ENCODE measurements at places on chromosomes 12 and 14.

- no peak for DNase-seq
These were observed 953.3 kb downstream of the TRHDE start for GRCh38 chr12:73225371-73225937.

DNA sequence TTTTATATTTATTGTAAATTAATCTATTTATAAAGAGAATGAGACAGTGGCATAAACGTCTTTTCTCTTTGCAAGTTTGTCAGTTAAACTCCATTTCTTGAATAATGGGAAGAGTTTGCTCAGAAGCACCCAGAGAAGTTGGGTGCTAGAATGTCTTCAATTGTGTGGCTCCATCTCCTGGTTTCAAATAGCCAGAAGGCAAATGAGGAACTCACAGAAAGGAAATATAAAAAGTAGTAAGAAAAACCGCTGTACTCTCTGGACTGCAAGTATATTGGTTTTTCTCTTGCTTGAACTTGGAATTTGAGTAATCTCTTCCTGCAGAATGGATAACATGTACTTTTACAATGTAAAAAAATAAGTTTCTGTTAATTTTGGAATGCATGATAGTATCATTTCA lies 217.5 kb downstream of the DPY19L2 start:
- no peak for DNase-seq

- no peak for DNase-seq
These were observed 104.5 kb downstream of the TGFB3 start for GRCh38 chr14:75877292-75877691.

DNA sequence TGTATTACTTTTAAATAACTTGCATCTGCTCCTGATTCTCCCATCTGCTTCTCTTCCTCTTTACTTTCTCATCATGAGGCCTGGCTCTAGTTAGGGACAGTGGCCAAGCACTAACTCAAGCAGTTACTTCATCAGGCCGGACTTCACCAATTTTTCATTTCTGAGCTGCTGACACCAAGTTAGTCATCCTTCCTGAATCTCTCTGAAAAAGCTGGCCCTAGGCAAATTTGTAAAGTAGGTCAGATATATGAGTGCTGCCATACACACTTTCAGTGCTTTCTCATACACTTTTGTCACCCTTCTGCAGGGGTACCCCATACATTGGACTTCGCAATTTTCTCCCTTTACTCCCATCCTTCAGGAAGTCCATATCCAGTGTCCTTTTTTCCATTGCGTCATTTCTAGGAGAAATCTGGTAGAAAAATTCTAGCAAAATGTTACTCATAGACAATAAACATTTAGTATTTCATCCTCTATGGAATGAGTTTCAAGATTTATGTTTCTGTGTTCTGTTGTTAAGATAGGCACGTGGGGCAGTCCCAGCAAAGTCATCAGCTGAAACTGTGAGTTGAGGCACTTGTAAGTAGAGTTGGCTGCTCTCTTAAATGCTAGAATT lies 276.8 kb upstream of the TMPO start:
- no peak for DNase-seq

- DNase-seq, result no peak
These were observed 49.2 kb downstream of the FGD4 start for GRCh38 chr12:32448586-32448985.

GRCh38 chr12:3598896-3599860 lies 108.2 kb downstream of the PRMT8 start:
- no peak for DNase-seq

GRCh38 chr12:94175763-94176668 lies 27.6 kb downstream of the PLXNC1 start:
- peak; percentile 37 for DNase-seq

GRCh38 chr12:107134558-107134957 lies 41.2 kb upstream of the CRY1 start:
- peak; percentile 24 for DNase-seq

DNA sequence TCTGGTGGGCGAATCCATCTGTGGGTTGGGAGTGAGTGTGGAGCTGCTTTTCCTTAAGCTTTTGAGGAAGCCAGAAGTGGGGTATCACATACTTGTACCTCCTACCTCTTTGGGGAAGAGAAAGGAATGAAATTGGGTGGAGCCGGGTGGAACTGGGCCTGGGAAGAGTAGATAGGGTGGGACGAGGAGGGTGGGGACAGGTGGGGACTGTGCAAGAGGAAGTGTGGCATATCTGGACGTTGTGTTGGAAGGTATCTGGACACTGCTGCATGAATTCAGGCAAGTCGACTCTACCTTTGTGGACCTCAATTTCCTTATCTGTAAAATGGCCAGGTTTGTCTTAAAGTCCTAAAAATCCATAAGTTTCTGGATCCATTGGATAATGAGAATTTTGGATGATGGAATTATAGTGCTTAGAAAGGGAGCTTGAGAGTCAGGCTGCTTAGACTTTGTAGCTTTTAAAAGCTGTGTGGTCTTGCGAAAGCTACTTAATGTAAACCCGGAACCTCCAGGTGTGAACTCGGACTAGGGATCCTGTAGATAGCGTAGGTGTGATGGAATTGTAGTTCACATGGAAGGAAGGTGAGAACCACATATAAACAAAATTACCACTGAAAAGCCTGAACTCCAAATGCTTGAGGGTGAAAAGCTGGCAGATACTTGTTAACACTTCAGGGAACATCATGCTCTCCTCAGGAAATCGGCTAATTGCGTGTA lies 2.1 kb downstream of the VRTN start:
- no peak for DNase-seq

DNA sequence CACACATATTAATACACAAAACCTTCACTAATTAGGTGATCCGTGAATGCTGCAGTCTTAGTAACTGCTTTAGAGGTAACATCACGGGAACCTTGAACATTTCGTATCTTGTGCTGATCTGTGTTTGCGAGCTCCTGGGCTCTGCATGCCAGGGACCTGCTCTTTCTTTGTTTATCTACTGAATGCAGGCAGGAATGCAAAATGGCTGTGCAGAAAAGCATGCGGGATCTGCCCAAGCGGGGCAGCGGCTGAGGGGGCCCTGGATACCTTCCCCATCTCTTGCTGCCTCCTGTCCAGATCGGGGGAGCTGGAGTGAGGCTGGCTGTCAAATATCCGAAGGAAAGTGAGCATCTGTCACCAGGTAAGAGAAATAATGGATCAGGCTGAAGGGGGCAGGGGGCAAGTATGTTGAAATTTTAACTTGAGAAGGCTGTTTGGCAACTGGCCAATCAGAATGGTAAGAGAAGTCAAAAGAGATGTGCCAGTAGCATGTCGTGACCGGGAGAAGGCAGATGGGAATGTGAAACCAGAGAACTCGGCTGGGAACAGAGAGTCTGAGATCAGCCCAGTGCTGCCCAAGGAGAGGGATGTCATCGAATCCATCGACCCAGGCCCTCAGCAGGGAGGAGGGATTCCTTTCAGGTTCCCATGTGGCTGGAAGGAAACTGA lies 191.4 kb downstream of the TTC7B start:
- no peak for DNase-seq

DNA sequence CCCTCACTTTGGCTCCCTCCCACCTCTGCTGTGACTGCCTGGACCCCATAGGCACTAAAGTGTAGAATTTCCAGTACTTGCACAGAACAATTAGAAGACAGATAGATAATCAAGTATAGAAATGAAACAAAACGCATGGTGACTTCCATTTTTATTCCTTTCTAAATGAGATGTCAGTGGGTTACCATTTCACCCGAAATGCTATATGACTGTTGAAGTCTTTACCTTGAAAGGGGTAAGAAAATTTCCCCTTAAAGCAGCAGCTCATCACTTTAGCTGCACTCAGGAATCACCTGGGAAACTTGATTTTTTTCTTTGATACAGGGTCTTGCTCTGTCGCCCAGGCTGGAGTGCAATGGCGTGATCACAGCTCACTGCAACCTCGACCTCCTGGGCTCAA lies 12.5 kb upstream of the KSR2 start:
- DNase-seq, result no peak

DNA sequence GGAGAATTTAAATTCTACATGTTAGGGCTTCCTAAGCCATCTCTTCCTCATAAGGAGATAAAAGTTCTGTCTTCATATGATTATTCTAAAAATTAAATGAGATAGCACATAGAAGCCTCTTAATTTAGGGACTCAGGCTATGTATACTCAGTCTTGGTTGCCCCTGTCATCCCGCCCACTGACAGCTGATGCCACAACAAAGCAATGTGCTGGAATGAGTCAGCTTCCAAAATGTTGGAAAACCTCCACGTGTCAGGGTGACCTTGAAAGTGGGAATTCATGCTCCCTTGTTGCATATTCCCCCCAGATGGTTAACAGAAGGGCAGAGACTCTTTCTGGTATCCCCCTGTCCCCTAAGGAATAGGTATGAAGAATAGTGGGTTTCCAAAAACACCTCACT lies 238.0 kb upstream of the DDHD1 start:
- DNase-seq, result no peak

- no peak for DNase-seq
These were observed 19.3 kb downstream of the NTF3 start for GRCh38 chr12:5451251-5451650.

GRCh38 chr14:85296456-85297210 lies 233.3 kb upstream of the FLRT2 start:
- DNase-seq, result no peak

GRCh38 chr12:58681730-58682129 lies 238.6 kb downstream of the LRIG3 start:
- no peak for DNase-seq

GRCh38 chr14:33061667-33062325 lies 123.1 kb downstream of the NPAS3 start:
- peak; percentile 15 for DNase-seq
